Renal cortex interstitium (tissue), 15 donors: ENCODE measurements at places on chromosomes 16 and 17. TPM values are rescaled to one million over a fixed set of nuclear protein-coding genes. Genes with fewer than 3 reads are reported as not detected.

GRCh38 chr16:87093804-87094555, 223.2 kb downstream of the C16orf95 start:
- no peak for DNase-seq

- no peak for DNase-seq
Measured at GRCh38 chr17:17044846-17045561, 2.7 kb downstream of the MPRIP start.

- DNase-seq, result no peak
Measured at GRCh38 chr17:9291912-9292560, 270.7 kb downstream of the NTN1 start.

DNA sequence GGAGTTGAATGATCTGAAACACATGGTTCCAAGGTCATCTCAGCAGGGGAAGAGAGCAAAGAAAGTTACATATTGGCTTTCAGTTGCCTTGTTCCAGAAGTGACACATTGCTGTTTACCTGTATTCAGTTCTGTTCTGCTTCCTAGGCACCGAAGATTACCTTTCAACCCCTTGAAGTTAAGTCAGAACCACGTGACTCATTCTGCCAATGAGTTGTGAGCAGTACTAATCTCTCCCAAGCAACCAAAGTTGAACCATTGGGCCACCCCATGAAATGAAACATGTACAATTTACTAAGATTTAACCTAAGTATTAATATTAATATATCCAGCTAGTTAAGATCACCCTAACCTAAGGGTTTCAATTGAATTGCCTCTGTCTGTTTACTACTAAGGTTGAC, 439.2 kb upstream of the MAF start:
- no peak for DNase-seq

DNA sequence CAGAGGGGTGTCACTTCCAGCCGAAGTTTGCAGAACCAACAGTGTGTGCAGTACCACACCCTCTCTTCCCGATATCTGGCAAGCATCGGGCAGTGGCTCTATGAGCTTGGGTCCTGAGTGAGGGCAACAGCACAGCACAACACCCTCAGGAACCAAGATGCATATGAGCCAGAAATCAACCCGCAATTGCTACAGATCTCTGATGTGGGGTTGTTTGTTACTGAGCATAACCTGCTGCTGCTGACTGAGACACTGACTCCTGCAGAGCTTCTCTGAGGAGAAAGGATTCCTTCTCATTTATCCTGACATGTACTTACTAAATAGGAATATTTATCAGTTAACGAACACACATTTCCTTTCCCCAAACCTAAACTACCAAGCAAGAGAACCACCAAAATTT, 218.3 kb downstream of the RBFOX3 start:
- no peak for DNase-seq

- DNase-seq, result no peak
Measured at GRCh38 chr17:41456204-41456603, 11.0 kb downstream of the KRT32 start.

GRCh38 chr16:21644674-21645073, 7.7 kb downstream of the IGSF6 start:
- DNase-seq, result no peak

ETV4 gene
- 45.6 TPM for polyA plus RNA-seq

FBXO47 gene
- not detected for polyA plus RNA-seq
